ENCODE measurements at places on chromosomes 7 and 10.

DNA sequence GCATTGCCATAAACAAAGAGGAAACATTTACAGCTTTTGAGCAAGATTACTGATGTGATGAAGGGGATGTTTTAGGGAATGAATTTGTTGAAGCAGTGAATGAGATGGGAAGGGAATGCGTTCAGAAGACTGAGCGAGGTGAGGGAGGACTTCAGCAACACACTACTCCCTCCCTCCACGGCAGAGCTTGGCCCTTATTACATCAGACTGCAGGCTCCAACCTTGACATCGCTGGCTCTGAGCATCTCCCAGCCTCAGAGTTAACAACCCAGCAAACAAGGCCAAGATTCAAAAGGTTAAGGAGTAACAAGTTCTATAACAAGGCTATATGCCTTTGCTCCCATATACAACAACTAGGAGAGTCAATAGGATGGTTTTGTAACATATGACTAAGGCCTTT, 164.4 kb downstream of the ELMO1 start:
- no peak for DNase-seq

GRCh38 chr7:11185179-11185815, 211.6 kb downstream of the PHF14 start:
- DNase-seq = no peak

DNA sequence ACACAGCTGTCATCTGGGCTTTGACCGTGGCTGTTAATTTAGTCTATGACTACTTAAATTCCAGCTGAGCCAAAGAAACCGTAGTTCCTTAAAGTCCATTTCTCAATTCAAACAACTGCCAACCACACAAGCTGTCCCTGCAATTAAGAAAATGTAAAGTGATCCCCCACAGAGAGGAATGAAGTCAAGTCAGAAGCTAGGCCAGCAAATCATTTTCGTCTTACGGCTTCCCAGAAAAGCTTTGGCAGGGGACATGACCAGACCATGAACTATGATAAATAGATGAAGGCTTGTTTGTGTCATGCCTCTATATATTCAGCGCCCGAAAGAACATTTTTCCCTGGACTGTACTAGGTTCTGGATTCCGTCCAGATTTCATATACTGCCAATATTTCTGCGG, 54.6 kb downstream of the HACD1 start:
- no peak for DNase-seq

GRCh38 chr10:97765201-97765600, 6.6 kb downstream of the SFRP5 start:
- no peak for DNase-seq

GRCh38 chr7:123494193-123494796, 40.1 kb downstream of the IQUB start:
- DNase-seq = peak; percentile 81

DNA sequence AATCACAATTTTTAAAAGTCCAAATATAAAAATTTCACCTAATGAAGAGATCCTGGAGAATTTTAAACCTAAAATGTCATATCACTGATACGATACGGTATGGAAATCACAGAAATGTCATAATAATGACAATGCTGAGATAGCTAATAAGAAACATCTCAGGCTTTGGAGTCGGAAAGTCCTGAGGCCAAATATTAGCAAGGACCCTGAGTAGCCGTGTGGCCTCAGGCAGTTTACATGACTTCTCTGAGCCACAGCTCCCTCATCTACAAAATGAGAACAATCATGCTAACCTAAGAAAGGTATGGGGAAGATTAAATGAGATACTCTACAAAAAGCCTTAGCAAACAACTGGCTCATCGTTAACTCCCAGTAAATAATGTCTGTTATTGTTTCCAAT, 100.9 kb upstream of the NEBL start:
- DNase-seq = no peak

DNA sequence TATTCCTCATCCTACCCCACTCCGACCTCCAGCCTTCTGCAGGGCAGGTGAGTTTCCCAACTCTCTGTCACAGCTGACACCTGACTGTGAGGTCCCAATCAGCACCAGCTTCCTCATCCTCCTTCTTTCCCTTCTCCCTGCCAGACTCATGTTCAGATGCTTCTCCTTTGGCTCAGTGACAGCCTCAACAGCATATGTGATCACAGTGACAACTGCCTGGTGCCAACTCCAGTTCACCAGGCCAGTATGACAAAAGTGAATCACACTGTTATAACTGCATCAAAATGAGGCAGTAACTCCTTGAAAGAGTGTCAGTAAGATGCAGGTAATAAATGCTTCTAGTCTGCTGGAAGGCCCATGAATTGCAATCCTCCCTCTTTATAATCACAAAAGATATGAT, 46.8 kb upstream of the NFE2L3 start:
- peak; percentile 77 for DNase-seq

GRCh38 chr10:83542774-83543411, 596.4 kb upstream of the GHITM start:
- DNase-seq = no peak

DNA sequence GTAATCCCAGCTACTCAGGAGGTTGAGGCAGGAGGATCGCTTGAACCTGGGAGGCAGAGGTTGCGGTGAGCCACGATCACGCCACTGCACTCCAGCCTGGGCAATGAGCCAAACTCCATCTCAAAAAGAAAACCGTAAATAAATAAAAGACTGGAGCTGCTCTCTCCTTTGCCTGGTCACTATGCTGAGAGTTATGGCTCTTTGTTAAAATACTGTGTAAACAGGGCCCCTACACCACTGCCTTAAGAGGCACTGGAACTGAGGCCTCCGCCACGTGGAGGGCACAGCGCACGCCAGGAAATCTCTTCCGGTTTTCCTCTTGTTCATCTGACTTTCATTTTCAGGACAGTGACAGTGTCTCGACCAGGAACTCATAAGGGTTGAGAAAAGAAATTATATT, 123.3 kb downstream of the PAXIP1 start:
- no peak for DNase-seq

- no peak for DNase-seq
Measured at GRCh38 chr10:112362833-112363232, 11.1 kb upstream of the ACSL5 start.

DNA sequence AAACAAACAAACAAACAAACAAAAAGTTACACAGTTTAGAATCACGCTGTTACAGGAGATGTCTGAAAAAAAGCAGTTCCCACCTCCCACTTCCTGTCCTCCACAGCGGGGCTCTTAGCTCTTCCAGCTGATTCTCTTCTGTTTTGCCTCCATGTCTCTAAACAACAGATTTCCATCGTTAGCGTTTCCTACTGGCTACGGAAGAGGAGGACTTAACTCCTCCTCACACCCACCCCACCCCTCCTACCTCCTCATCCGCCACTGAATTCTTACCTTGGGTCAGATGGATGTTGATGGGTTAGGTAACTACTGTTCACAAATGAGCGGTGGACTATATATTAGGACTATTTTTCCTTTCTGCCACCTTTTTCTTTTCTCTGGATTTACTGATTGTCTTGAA, 36.8 kb upstream of the NUB1 start:
- DNase-seq = no peak

DNA sequence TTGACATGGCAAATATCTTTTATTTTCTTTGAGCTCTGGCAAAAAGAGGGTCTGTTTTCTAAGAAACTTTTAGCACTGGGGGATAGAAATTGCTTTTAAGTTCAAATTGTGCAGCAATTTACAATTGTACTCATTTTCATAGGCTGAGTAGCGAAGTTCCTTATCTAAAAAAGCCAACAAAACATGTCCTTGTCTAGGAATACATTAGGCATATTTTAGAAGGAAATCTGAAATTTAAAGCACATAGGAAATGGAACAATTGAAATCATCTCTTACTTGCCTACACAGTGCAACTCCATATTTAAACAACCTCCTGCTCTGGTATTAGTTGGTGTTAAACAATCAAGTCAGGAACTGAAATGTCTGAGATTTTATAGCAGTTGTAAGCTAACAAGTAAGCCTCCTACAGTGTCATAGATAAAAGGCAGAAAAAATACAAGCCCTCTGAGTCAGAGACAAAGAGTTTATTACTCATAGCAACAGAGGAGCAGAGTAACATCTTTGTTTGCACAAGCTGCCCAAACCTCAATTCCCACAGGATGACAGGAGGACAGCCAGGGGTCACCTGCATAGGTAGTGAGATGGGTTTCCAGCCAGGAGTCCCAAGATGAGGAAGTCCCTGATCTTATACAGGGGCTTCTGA, 280.2 kb upstream of the HGF start:
- no peak for DNase-seq

- no peak for DNase-seq
Measured at GRCh38 chr10:125084191-125084613, 76.2 kb downstream of the CTBP2 start.

Data from G401 (cell line).